Activated CD4-positive, CD25-positive, alpha-beta regulatory T cell (primary cell): ENCODE measurements at places on chromosomes 7 and 10.

DNA sequence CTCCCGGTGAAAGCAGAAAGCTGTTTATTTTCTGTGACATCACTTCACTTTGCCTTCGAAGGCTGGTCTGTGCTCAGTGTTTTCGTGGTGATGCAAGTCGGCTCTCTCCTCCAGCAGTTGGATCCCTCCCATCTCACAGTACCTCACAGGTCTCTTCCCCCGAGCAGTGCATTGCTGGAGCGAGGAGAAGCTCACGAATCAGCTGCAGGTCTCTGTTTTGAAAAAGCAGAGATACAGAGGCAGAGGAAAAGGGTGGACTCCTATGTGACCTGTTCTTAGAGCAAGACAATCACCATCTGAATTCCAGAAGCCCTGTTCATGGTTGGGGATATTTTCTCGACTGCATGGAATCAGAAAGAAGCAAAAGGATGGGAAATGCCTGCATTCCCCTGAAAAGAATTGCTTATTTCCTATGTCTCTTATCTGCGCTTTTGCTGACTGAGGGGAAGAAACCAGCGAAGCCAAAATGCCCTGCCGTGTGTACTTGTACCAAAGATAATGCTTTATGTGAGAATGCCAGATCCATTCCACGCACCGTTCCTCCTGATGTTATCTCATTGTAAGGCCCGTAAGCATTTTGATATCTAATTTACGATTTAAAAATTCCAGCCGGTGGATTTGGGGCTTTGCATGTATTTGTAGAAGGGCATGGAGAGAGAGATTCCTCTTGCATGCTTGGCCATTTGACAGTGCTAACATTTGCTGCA is at the start of gene LGI1:
LGI1 (plus strand) TSS at position 136 of the 707 bp plus-strand sequence; CDS start at position 345, 209 bp downstream.
- no peak for DNase-seq

GRCh38 chr10:120705309-120705708 is 145.9 kb upstream of the WDR11 start:
- no peak for DNase-seq

GRCh38 chr7:156461881-156462665 is 178.5 kb upstream of the RNF32 start:
- no peak for DNase-seq

DNA sequence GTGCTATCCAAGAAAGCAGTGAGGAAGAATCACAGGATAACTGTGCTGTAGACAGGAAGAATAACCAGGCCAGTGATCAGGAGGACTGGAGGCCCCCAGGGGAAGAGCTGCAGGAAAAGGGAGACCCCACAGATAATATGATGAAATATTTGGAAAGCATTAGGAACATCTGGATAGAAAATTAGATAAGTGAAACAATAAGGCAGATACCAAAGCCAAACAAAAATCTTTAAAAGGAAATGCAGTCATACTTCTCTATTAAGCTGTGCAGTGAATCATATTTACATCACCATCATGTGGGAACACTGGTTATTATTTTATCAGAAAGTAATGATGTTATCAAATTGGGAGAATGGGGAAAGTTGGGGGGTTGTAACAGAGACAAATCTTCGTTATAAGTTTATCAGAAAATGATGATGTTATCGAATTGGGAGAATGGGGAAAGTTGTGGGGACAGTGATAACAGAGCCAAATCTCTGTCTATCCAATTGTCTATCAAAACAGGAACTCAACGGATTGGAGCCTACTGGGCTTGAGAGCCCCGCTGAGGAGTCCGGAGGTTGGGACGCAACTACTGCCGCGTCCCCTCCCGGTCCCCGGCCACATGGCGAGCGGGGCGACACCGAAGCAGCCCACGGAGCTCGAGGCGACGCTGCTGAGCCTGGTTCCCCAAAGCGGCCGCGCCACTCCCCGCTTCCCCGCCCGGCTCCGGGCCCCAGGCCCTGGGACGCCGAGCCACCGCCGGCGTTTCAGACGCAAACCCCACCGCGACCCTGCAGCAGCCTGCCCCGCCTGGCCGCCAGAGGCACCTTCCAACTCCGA is 14.0 kb upstream of the RALA start:
- DNase-seq: peak; percentile 2

DNA sequence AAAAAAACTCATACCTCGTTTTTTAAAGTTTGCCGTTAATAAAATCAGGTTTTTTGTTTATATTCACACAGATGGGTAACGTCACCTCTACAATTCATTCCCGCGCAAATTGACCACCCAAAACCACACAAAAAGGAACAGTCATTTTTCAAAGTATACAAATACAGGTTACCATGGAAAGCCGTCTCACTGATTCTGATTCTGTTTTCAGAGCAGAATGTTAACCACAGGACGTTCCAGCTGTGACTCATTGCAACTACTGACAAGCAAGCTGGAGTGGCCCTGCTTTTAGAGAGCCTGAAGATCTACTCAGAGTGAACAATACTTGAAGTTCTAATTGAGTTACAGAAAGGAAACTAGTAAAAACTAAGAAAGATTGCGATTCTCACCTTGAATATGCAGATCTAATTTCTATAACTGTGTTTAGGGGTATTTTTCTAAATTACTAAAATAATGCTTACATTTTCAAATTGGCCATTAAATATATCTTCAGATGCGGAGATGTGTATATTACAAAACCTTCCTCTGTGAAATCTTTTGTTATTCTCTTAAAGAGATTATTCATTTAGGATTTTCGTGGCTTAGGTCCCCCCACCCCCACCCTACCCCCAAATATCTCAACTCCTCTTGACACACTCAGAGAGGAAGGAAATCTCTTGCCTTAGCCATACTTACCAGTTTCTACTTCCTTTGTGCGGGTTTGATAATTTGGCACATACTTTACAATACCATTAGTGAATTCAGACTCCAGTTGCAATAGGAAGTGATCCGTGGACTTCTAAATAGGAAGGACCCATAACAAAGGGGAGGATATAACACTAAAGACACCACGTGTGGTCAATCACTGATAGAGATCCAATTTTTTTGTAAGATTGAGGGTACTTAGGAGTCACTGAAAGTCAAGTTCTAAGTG is 106.0 kb downstream of the CUBN start:
- DNase-seq: peak; percentile 3

- DNase-seq: no peak
Observed at GRCh38 chr10:69055241-69055640, 32.7 kb upstream of the SRGN start.

GRCh38 chr10:131729361-131729760 is 171.4 kb upstream of the PPP2R2D start:
- no peak for DNase-seq

DNA sequence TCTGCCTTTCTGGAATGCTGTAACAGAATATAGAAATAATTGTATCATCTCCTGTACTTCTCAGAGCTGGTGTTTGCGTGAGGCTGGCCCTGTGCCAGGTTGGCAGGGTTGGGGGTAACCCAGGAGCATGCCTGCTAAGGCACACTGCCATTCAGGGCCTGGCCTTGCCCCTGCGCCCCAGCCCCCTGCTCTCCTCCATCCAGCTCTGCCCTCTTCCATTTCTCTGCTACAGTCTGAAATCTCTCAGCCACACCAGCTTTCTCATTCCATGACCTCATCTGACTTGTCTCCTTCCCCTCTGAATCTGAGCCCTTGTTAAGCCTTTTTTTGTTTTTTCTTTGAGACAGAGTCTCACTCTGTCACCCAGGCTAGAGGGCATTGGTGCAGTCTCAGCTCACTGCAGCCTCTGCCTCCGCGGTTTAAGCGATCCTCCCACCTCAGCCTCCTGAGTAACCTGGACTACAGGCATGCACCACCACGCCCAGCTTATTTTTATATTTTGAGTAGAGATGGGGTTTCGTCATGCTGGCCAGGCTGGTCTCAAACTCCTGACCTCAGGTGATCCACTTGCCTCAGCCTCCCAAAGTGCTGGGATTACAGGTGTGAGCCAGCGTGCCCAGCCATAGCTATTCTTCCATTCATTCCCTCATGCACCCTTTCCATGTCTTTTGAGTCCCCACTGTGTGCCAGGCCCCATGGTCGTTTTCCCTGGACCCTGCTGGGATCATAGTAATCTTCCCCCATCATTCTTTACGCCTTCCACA is 206.8 kb downstream of the CUX1 start:
- no peak for DNase-seq

- no peak for DNase-seq
Observed at GRCh38 chr7:34361663-34362250, 296.3 kb upstream of the NPSR1 start.

GRCh38 chr7:27834179-27834921 is 94.4 kb downstream of the TAX1BP1 start:
- no peak for DNase-seq

DNA sequence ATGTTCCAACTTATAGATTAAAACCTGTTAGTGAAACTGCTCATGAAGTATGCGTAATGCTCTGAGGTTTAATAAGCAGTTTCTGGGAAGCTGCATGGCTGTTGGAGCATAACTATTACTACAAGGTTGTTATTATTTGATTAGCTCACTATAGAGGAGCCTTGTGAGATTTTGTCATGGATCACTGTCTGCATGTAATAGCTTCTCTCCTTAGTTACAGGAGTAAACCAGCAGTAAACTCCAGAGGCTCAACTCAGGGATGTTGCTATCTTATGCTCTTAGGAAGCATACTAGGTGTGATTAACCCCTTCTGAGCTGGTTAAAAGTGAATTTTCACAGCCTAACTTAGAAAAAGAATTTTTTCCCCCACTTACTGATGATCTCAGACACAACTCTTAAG is 63.6 kb upstream of the IFRD1 start:
- DNase-seq: no peak

DNA sequence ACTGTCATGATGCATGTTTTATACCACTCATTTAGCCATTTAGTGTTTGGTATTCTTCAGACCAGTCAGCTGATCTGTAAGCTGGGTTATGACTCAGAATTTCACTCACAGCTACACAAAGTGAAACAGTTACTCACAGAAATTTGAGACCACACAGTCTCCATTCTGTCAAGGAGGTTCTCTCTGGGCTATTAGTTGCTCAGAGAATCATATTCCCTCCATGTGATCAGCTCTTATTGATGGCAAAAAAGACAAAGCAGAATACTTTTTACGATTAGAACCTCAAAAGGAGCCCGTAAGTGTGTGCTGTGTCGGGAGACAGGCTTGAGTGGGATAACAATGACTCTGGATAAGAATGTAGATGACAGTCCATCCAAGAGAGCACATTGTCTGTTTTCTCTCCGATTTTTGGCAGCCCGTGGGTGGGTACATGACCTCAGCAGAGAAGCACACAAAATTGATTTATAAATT is 277.6 kb upstream of the SORCS1 start:
- no peak for DNase-seq

GRCh38 chr7:53003653-53004445 is 31.6 kb upstream of the POM121L12 start:
- DNase-seq: no peak

- DNase-seq: no peak
Observed at GRCh38 chr7:1181031-1181430, 21.0 kb upstream of the ZFAND2A start.

DNA sequence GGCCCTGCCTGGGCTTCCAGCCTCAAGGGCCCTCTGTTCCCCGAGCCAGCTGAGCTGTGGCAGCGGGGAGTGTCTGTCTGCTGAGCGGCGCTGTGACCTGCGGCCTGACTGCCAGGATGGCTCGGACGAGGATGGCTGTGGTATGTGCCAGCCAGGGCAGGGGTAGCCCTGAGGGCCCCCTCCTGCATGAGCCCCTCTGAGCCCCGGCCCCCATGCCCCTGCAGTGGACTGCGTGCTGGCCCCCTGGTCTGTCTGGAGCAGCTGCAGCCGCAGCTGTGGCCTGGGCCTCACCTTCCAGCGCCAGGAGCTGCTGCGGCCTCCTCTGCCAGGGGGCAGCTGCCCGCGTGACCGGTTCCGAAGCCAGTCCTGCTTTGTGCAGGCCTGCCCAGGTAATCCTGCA is 28.4 kb upstream of the ZNF467 start:
- no peak for DNase-seq

DNA sequence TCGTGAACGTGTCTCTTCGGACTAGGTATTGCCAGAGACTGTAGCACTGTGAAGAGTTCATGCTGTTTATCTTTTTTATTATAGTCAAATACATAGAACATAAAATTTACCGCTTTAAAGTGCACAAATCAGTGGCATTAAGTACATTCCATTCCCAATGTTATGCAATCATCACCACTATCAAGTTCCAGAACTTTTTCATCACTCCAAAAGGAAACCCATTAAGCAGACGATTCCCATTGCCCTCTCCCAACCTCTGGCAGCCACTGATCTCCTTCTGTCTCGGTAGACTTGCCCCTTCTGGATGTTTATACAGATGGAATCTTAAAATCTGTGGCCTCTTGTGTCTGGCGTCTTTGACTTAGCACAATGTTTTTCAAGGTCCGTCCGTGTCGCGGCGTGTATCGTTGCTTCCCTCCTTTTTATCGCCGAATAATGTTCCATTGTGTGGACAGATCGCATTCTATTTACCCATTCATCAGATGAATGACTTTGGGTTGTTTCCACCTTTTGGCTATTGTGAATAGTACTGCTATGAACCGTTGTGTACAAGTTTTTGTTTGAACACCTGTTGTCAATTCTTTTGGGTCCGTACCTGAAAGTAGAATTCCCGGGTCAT is 2.7 kb downstream of the PROSER2 start:
- no peak for DNase-seq

DNA sequence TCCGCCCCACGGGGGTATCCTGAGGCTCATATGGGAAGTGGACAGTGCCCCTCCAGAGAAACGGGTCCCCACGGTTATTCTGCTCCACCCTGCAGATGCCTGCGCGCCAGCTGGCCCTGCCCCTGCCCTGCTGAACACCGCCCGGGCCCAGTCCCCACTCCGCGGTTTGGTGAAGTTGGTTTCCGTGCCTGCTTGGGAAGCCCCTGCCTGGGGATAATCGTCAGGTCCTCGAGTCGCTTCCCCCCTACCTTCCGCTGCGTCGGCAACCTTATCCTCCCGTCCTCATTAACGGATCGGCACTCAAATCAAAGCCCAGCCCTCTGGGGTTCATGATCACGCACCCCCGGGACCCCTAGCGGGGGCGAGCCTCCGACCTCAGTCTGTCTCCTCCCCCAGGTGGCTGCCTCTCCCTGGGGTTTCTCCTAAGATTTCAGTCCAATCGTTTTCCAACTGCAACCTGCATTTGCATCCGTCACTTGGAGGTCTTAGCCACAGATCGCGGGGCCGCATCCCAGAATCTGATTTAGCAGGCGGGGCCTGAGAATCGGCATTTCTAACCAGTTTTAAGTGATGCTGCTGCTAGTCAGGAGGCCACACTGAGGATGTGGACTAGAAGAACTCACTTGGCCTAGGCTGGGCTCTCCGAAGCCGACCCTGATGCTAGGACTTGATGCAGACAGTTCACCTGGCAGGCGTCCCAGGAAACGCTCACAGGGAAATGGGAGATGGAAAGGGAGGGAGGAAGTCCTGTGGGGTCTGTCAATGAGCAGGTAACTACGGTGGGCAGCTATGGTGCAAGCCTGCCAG is 27.6 kb downstream of the WDR86 start:
- no peak for DNase-seq

DNA sequence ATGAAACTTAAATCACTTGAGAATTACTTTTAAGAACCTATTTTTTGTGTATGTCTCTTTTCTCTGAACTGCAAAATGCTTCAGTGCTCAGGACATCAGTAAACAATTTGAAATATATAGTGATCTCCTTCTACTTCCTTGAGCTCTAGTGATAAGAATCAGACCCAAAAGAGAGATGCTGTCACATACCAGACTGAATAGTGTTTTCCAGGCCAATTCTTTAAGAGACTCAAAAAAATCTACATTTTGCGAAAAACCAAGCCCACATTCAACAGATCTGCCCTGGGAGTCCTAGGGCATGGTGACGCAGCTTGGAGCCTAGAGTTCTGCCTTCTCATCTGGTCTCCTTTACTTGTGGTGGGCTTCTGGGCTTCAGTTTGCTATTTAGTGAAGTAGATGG is 72.1 kb upstream of the SLC13A1 start:
- DNase-seq: no peak
